ENCODE measurements at places on chromosomes 13 and 19. TPM values are rescaled to one million over a fixed set of nuclear protein-coding genes. Genes with fewer than 3 reads are reported as not detected.

The CHAF1A gene
- polyA plus RNA-seq = 28.9 TPM

The SMAD9 gene
- 36.1 TPM for polyA plus RNA-seq

The CYP4F8 gene
- polyA plus RNA-seq = 0.08 TPM

The TMEM38A gene
- 8.9 TPM for polyA plus RNA-seq

The LMTK3 gene
- polyA plus RNA-seq = 3.7 TPM
